BE2C (cell line): ENCODE measurements at places on chromosomes 2 and 18.
A peak's percentile ranks its signal among the peaks of the same experiment; 100 is the strongest.

DNA sequence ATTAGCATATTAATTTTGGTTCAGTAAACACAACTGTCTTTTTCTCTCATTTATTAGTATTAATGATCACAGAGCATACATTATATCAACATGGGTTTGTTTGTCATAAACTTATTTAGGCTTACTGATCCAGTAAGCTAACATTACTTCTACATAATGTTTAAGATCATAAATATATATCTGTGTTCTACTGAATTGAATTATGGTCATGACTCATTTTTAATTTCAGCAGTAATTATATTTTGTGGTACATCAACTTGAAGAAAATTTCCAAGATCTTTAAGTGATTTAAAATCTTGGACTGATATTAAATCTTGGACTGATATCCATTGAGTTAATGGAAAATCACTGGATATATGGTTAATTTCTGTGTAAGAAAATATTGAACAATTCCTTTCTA is 111.7 kb downstream of the CALCRL start:
- DNase-seq: no peak

- no peak for DNase-seq
These were observed 70.0 kb upstream of the NEUROD1 start for GRCh38 chr2:181750305-181750704.

DNA sequence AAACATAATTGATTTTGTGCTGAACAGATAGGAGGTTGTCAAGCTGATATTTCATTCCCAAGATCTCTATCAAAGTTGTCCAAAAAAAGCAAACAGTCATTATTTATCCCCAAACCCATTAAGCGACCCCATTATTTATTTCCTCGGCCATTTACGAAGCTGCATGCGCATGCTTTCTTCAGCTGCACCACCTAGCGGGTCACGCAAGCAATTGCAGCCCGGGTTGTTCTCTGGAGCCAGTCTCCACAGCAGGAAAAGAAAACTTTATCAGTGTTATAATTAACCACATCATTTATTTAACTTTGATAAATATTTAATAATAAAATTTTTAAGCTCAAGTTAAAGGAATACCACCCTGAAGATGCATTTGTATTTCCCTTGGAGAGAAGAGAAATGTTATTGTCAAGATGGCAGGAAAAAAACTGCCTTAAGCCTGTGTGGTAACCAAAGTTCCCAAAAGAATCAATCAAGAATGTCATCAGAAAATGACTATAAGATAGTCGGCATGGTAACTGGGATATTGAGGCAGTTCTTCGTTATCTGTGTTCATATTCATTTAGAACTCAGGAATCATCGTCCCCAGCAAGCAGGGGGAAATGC is 304.7 kb downstream of the FBXO15 start:
- DNase-seq: peak; percentile 22

GRCh38 chr2:145815933-145816332 is 1296.0 kb upstream of the ZEB2 start:
- no peak for DNase-seq

GRCh38 chr2:185044323-185044874 is 446.1 kb downstream of the ZNF804A start:
- DNase-seq: no peak

GRCh38 chr18:7566567-7567473 is at the start of gene PTPRM:
TSS of gene PTPRM (plus strand) at chr18:7567316. CDS start at chr18:7567819, 503 bp downstream.
- peak; percentile 43 for DNase-seq

DNA sequence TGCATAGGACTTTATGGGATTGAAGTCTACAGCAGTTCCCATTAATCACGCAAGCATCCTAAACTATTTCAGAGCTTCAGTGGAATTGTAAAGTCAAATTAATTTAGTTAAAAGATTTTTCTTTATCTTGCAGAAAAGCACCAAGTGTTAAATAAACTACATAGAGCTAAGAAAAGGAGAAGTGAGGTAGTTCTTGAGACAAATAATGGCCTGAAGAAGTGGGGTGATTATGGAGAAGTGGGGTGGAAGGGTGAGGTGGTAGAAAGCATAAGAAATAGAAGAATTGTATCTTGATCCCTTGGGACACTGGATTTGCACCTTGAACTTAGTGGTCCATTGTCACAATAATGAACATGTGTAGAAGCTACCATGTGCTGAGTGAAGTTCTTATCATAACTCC is 121.7 kb upstream of the LINC00305 start:
- DNase-seq: no peak

DNA sequence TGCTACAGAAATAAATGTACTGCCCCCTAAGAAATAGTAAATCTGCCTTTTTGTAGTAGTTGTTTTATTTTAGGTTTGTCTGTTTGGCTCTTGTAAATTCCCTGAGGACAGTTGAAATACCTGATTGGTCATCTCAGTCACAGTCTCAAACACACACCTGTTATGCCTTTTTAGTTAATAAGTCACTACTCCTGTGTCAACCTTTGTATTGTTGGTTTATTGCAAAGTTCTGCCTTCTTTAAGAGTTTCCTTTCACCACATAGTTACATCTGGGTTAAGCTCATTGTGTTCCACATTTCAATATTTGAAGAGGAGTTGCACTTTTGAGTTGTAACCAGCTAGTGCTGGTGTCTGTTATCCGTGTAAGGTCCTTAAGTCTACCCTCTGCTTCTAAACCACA is 198.7 kb downstream of the CCDC85A start:
- DNase-seq: no peak

DNA sequence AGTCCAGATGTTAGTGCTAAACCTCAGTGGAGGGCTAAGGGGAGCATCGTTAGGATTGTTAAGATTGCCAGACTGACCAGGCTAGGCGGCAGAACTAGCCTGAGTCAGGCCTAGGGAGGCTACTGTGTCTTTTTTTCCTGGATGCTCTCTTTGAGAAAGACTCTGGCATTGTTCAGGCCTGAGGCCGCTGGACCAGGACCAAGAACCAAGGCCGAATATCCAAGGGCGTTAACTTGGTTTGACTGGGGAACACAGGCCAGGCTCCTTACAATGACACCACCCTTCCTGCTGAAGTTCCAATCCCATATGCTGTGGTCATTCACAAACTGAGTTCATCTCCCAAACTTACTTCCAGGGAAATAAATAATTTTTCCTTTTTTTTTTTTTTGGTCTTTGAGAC is 10.6 kb downstream of the HTRA2 start:
- no peak for DNase-seq

GRCh38 chr2:240645801-240646175 is 20.5 kb downstream of the GPR35 start:
- DNase-seq: no peak

GRCh38 chr2:9390151-9390850 is 33.0 kb downstream of the ITGB1BP1 start:
- no peak for DNase-seq

GRCh38 chr2:24359129-24360049 is 947 bp downstream of the ITSN2 start:
- no peak for DNase-seq

DNA sequence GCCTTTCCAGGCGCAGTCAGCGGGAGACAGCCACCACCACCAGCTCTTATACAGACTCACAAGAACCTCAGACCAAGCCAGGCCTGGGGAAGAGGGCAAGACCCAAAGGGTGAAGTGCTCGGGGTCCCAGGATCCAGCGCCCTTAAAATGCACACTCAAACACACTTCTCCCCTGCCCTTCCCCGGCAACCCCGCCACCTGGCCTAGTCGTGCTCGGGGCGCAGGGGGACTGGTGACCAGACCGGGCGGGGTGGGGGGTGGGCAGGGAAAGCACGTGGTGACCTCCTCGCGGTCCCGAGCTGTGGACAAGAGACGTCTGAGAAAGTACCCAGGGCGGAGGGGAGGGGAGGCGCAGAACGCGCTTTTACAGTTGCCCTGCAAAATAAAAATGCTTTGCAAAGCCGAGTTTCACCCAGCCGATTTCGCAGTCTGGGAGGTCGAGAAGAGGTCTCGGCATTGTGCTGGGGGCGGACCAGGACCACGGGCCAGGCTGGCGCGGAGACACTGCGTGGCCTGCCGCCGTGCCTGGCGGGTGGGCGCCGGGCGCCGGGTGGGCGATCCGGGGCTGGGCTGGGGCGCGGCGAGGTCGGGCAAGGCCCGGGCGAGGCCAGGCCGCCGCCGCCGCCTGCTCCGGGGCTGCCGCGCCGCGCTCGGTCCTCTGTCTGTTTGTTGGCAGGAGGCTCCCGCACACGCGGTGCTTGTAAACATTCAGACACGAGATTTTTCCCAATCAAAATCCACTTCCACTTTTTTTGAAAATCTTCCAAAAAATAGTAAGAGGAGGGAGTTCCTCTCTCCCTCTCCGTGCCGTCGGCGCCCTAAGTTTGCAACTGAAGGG is 2.0 kb downstream of the BCL11A start:
- peak; percentile 45 for DNase-seq

- no peak for DNase-seq
These were observed 47.8 kb downstream of the ZNF804A start for GRCh38 chr2:184646177-184646576.

DNA sequence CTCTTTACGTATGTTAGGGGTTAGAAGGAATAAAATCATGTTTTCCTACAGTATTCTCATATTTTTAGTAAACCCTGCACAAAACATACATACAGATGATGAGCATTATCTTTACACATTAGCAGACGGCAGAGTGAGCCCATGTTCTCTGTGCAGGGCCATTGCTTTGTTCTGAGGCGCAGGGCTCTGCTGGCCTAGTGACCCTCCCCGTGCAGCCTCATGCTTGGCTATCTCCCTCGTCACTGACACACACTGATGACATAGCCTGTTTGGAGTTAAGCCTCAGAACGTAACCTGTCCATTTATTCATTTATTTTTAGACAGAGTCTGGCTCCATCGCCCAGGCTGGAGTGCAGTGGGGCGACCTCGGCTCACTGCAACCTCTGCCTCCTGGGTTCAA is 115.9 kb upstream of the FOSL2 start:
- DNase-seq: no peak

- DNase-seq: no peak
These were observed 152.2 kb downstream of the TWIST2 start for GRCh38 chr2:239000089-239000488.
